ENCODE measurements at places on chromosomes 6 and 20.

- DNase-seq: no peak
Measured at GRCh38 chr6:165244524-165245247, 64.7 kb downstream of the C6orf118 start.

DNA sequence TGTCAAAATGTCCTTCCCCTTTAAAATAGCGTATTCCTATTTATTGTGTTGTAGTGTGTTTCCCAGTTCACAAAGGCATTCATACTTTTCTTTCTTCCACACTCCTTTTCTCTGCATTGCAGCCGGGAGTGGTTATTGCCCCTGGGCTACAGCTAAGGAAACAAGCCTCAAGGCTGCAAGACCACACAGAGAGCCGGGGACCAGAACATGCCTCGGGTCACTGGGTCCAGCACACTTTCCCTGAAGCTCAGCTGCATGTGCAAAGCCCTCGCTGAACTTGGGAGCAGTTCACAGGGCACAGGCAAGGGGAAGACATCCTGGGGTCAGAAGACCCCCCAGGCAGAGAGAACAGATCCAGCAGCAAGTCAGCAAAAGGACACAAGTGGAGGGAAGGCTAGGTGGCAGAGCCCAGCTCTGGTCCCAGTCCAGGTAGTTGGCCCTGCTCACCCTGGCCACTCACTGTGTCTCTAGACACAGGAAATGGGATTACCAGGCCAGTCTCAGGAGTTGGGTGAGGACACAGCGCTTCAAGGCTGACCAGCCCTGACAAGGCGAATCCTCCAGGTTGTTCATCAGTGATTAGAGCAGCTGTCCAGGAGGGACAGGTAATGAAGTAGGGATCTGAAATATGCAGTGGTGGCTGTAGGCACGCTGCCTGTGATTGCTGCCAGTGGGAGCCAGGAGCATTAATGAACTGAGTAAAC, 118.2 kb downstream of the CD83 start:
- no peak for DNase-seq

GRCh38 chr6:84556541-84557335, 207.7 kb downstream of the TBX18 start:
- no peak for DNase-seq

DNA sequence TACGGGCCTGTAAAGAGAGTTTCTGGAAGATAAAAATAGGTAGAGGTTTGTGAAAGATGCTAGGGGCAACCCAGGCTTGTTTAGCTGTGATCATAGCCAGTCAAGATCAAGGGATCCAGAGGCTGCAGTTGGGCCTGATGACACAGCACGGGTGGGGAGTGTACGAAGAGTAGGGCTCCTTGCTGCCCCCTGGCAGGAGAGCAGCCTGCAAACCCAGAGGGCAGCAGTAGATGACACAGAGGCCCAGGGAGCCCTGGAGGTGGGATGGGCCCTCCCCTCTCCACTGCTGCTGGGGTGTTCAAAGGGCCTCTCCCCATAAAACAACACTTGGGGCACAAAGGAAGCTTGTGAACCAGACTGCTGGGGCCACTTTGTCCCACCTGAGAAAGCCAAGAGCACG, 47.2 kb downstream of the VEGFA start:
- DNase-seq: no peak

GRCh38 chr6:392441-393390, 1.2 kb downstream of the IRF4 start:
- no peak for DNase-seq

GRCh38 chr6:161961796-161962195, 687.9 kb upstream of the AGPAT4 start:
- no peak for DNase-seq

GRCh38 chr6:1890071-1890470, 280.4 kb downstream of the FOXC1 start:
- no peak for DNase-seq

GRCh38 chr6:19181211-19181610, 656.0 kb upstream of the ID4 start:
- DNase-seq: no peak

DNA sequence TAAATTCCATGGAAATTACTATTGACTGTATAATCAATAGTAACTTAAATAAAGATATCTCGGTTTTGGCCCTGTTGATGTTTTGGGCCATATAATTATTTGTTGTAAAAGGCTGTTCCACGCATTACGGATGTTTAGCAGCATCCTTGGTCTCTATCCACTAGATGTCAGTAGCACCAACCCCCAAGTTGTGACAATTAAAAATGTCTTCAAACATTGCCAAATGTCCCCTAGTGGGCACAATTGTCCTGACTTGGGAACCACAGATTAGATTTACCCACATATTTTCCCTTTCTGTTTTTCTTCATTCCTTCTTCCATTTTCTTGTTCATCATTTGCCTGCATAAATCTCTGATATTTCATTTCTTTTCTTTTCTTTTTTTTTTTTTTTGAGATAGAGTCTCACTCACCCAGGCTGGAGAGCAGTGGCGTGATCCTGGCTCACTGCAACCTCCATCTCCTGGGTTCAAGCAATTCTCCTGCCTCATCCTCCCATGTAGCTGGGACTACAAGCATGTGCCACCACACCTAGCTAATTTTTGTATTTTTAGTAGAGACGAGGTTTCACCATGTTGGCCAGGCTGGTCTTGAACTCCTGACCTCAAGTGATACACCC, 13.6 kb upstream of the WFDC8 start:
- DNase-seq: no peak
